Right lobe of liver (tissue), 6 donors: ENCODE measurements at places on chromosomes 2 and 18. TPM values are rescaled to one million over a fixed set of nuclear protein-coding genes. Genes with fewer than 3 reads are reported as not detected.

- no peaks in the 10 kb centered on the region for H3K27me3 ChIP-seq
- H3K4me1 ChIP-seq: no peaks in the 10 kb centered on the region
- H3K36me3 ChIP-seq: no peaks in the 10 kb centered on the region
Measured at GRCh38 chr2:233199870-233200269, 51.6 kb upstream of the ATG16L1 start.

GRCh38 chr2:7765236-7765635 lies 848.0 kb downstream of the RNF144A start:
- no peak overlapping the region for H3K27ac ChIP-seq
- H3K36me3 ChIP-seq: no peaks in the 10 kb centered on the region
- no peak for DNase-seq
- H3K4me1 ChIP-seq: no peaks in the 10 kb centered on the region

GRCh38 chr2:49933711-49934110 lies 779.4 kb upstream of the FSHR start:
- H3K27ac ChIP-seq: no peak overlapping the region
- no peak overlapping the region for H3K4me3 ChIP-seq
- H3K4me1 ChIP-seq: no peaks in the 10 kb centered on the region

- peaks cover 5% of the 10 kb centered on the region for H3K4me1 ChIP-seq
- peak overlapping the region; percentile 41 for H3K27ac ChIP-seq
- no peaks in the 10 kb centered on the region for H3K27me3 ChIP-seq
- no peak overlapping the region for H3K4me3 ChIP-seq
- no peak for DNase-seq
- H3K36me3 ChIP-seq: no peaks in the 10 kb centered on the region
Measured at GRCh38 chr2:219125886-219126270, 34.7 kb downstream of the NHEJ1 start.

DNA sequence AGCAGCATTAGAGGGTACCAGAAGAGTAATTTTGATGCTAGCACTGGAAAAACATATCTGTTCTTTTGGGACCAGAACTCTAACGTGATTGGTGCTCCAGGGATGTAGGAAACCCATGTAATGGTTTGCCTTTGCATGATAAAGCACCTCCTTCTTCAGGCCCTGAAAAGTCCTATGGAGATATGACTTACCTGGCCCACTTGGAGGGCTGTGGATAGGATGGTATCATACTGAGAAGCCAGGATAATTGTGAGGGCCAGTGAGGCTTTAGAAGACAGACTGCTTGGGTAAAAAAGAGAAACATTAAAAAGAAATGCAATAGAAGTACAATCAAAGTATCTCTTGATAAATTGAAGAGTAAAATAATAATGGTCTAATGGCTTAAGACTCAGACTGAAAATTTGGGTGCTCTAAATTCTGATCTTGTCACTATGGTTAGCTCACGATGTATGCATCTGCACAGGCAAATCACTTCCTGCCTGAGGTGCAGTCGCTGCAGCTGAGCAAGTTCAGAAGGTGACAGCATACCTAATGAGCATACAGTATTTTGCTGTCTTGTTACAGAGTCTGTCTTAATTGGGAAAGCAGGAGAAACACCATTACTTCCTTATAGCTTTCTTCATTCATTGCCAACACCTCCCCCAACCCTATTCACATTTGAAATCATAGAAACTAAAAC lies 371.5 kb downstream of the NUP35 start:
- DNase-seq: no peak
- H3K4me3 ChIP-seq: no peak overlapping the region
- no peaks in the 10 kb centered on the region for H3K36me3 ChIP-seq
- no peaks in the 10 kb centered on the region for H3K27me3 ChIP-seq
- H3K4me1 ChIP-seq: no peaks in the 10 kb centered on the region

DNA sequence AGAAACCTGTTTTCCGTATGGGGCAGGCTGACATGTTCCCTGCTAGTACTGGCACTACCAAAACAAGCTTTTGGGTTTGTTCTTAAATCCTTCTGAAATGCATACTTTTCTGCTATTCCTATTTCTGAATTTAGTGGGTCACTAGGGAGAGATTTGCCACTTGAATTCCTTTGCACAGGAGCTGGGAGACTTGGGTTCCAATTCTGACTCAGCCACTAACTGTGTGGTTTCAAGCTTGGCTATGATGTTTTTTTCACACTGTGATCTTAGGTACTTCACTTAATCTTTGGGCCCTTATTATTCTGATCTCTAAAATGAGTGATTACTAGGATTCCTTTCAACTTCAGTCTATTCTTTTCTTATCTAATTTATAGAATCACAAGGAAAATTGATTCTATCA lies 105.5 kb downstream of the BCL11A start:
- no peak for DNase-seq
- H3K27ac ChIP-seq: no peak overlapping the region
- no peaks in the 10 kb centered on the region for H3K36me3 ChIP-seq
- no peak overlapping the region for H3K4me3 ChIP-seq

DNA sequence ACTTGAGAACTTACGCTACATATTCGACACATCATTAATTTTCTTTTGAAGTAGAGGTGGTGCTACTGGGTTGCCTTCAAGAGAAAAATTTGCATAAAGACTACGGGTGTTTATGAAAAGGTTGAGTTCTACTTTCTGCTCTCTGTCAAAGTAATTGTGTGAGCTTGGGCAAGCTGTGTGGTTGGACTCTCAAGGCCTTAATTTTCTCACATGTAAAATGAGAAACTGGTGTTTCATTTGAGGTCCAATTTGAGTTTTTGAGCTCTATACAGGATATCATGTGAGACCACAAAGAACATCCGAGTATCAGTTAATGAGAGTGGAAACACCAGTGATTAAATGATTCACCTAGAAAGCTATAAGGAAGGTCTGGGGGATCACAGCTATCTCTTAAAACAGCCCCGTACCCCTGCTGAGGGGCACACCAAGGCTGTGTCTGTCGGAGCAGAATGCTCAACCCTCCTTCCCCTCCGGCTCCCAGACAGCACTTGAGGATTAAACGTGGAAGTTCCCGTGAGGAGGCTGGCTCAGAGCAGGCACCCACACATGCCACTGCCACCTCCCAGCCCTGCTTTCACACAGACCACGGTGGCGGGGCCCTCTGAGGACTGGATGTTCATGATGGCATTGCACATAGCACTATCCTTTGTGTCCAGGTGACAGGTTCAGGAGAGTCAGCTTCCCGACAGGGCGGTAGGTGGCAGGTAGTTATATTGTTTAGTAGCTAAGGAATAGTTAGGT lies 191.8 kb downstream of the RNF144A start:
- no peak for DNase-seq
- no peak overlapping the region for H3K4me3 ChIP-seq
- H3K27ac ChIP-seq: no peak overlapping the region

DNA sequence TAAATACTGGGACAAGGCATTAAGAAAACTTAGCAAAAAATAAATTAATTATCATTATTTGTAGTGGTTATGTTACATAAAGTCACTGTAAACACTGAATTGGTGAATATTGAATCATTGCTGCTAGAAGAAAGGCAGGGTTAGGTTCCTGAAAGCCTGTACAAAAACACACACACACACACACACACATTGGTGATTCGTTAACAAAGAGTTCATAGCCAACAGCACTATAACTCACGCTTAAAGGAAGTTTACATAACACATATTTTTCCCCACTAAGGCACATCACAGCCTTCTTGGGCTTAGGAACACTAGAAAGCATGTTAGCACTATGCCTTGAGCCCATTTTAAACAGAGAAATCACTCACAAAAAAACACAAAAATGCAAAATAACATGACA lies 690.0 kb upstream of the PIK3C3 start:
- H3K4me3 ChIP-seq: no peak overlapping the region
- no peaks in the 10 kb centered on the region for H3K4me1 ChIP-seq
- no peak overlapping the region for H3K27ac ChIP-seq
- H3K36me3 ChIP-seq: no peaks in the 10 kb centered on the region

DNA sequence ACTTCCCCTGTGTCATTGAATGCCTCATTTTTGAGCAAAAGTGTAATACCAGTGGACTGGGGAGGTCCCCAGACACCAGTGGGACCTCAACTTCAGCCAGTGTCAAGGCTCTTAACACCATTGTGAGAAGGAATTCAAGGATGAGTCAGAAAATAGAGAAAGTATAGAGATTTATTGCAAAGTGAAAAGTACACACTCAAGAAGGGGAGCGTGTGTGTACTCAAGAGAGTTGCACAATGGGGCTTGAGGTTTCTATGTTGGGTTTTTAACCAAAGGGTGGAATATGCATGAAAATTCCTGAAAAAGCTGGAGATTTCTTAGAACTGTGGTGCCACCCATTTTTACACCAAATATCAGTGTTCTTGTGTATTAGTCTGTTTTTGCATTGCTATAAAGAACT lies 81.9 kb downstream of the ADCYAP1 start:
- no peaks in the 10 kb centered on the region for H3K27me3 ChIP-seq
- H3K4me1 ChIP-seq: no peaks in the 10 kb centered on the region
- no peak overlapping the region for H3K27ac ChIP-seq
- DNase-seq: no peak

DNA sequence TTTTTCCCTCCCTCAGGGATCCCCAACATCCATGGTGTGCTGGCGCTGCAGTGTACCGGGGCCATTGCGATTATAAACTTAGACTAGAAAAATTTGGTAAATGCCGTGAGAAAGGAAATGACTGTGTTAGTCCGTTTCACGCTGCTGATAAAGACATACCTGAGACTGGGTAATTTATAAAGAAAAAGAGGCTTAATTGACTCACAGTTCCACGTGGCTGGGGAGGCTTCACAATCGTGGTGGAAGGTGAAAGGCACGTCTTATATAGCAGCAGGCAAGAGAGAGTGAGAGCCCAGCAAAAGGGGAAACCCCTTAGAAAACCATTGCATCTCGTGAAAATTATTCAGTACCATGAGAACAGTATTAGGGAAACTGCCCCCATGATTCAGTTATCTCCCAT lies 44.3 kb downstream of the NTSR2 start:
- no peak overlapping the region for H3K27ac ChIP-seq
- H3K27me3 ChIP-seq: no peaks in the 10 kb centered on the region
- DNase-seq: no peak

GRCh38 chr2:149489452-149489851 lies 98.1 kb downstream of the MMADHC start:
- no peaks in the 10 kb centered on the region for H3K36me3 ChIP-seq
- H3K4me3 ChIP-seq: no peak overlapping the region
- H3K4me1 ChIP-seq: no peaks in the 10 kb centered on the region
- H3K27ac ChIP-seq: no peak overlapping the region
- DNase-seq: no peak

DNA sequence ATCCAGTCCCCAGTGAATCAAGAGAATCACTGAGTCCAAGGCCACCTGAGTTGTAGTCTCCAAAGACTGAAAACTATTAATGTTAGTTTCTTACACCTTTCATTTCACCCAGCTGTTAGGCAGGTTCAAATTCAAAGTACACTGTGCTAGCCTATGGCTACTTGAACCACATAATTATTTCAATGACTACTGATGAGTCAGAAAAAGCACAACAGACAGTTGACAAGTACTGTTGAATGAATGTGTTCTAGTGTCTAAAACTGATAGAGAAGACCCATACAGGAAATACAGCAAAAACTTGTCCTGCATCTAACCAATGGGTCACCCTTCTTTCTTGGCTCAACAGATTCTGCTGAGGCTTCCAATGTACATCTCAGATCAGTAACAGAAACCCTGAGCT lies 160.9 kb downstream of the MYO5B start:
- no peaks in the 10 kb centered on the region for H3K27me3 ChIP-seq
- H3K4me1 ChIP-seq: no peaks in the 10 kb centered on the region
- H3K4me3 ChIP-seq: no peak overlapping the region

- no peak overlapping the region for H3K27ac ChIP-seq
- no peak overlapping the region for H3K4me3 ChIP-seq
- no peak for DNase-seq
- no peaks in the 10 kb centered on the region for H3K4me1 ChIP-seq
- no peaks in the 10 kb centered on the region for H3K36me3 ChIP-seq
Measured at GRCh38 chr2:143844986-143845385, 674.9 kb downstream of the ZEB2 start.

DNA sequence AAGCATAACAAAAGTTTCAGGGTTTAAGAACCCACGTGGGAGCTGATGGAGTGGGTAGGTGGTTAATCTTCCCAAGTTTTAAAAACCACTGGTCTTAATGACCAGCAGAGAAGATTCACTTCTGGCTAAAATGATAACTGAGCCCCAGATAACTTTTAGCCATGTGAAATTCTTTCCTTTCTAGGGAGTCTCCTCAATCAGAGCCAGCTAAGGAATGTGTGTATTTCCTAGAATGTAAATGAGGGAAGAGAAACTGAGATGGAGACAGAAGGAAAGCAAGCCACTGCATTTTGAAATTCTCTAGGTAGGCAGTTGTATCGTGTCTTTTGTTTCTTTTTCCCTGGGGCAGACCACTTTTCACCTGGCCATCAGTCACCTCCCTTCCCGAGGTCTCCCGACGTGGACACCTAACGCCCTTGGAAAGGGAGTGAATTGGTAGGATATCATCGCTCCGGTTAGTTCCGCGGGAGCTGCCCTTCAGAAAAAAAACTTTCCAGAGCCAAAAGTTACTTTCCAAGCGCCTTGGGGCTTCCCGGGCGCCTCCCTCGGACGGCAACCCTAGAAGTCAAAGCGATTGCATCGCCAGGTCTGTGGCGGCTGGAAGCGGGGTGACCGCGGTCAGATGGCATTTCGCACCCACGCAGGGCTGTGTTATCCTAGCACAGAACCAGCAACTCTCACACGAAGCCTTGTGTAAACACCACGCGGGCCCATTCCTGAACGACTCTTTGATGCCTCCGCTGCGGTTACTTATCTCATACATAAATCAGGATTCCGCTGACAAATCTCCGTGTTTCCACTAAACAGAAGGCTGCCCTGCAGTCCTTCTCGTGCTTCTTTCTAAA lies 1.3 kb downstream of the COLEC12 start:
- no peak for DNase-seq
- H3K36me3 ChIP-seq: no peaks in the 10 kb centered on the region
- H3K4me1 ChIP-seq: no peaks in the 10 kb centered on the region

- H3K4me3 ChIP-seq: peak within 1 kb of the TSS; percentile 70
- peak within 1 kb of the TSS; percentile 92 for H3K27ac ChIP-seq
- H3K36me3 ChIP-seq: peaks cover 9% of the 10 kb centered on the region
Measured at GRCh38 chr18:5295231-5295920, at the start of gene ZBTB14. TSS of gene ZBTB14 (minus strand) at chr18:5295726. CDS start at chr18:5293246, 2,480 bp downstream.

Gene ITGB6
- total RNA-seq: 0.68 TPM

Gene MYOM1
- total RNA-seq: 64.5 TPM

Gene EIF2B4
- 21.8 TPM for total RNA-seq

Gene B4GALT6
- 3.4 TPM for total RNA-seq

Gene CD8B2
- not detected for total RNA-seq

Gene SATB2
- 8.5 TPM for total RNA-seq

Gene TMEFF2
- not detected for total RNA-seq

Gene PPP1R1C
- 22.2 TPM for total RNA-seq

Gene C2orf15
- total RNA-seq: 1.4 TPM
